ENCODE measurements at places on chromosomes 2 and 18.
A peak's percentile ranks its signal among the peaks of the same experiment; 100 is the strongest.

GRCh38 chr18:39841482-39842365 lies 2113.3 kb upstream of the PIK3C3 start:
- peak; percentile 71 for DNase-seq

- peak; percentile 38 for DNase-seq
These were observed 52.6 kb downstream of the SH2D6 start for GRCh38 chr2:85470850-85471800.

DNA sequence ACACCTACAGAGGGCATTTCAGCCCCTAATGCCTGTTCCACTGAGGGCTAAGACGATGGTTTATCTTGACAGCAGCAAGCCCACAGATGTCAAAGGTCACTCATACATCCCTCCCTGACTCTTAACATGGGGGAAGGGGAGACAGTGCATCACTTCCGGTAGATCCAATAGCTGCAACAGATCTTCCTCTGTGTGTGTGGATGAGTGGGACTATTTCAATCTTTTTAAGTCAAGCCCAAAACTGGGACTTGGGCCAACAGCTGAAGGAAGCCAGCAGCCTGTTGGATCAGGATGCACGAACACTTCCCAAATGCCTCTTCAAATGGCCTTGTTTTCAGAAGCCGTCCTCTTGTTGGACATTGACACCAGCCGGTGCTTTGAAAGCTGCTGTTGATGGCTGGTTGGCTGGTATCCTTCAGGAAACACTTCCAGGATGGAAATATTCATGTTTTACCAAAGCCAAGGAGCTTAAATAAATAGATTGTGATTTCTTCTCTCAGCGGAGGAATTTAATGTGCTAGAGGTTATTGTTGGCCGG lies 59.2 kb downstream of the IL1R2 start:
- DNase-seq, result peak; percentile 90

GRCh38 chr2:197500503-197501131 lies 438 bp downstream of the HSPE1 start:
- no peak for DNase-seq

- DNase-seq, result peak; percentile 66
These were observed 21.4 kb upstream of the RHOB start for GRCh38 chr2:20425371-20425881.

DNA sequence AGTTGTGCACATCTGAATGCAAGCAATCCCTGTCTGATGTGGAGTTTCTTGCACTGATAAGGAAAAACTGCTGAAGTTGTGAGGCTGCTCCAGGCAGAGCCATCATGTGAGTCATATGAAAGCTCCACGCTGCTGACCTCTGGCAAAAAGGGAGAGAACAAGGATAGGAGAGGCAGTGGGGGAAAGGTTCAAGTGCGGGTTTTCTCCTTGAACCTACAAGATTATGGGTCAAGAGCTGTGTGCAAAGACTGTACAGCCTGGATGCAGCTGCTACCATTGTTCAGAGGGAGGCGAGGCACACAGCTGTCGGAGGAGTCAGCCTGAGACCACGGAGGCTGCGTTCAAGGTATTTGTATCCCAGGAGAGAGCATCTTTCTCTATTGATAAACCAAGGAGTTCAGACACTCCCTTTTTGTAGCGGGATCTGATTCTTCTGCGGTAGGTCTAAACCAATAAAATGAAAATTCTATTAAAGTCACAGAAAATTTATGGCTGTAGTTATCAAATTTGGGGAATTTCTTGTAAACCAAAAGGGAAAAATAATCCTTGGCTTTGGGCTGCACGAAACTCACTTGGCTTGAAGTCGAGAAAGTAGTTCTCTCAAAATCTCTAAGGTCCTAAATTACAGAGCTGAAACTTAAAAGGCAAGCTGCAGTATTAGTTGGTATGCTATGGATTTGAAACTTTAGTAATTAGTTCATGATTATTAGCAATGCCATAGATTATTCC lies at the start of gene CDK15:
CDK15 (plus strand) TSS at position 96 of the 729 bp plus-strand sequence; CDS start at position 224, 128 bp downstream.
- DNase-seq, result peak; percentile 68

GRCh38 chr2:191625446-191625845 lies 52.5 kb upstream of the NABP1 start:
- no peak for DNase-seq

DNA sequence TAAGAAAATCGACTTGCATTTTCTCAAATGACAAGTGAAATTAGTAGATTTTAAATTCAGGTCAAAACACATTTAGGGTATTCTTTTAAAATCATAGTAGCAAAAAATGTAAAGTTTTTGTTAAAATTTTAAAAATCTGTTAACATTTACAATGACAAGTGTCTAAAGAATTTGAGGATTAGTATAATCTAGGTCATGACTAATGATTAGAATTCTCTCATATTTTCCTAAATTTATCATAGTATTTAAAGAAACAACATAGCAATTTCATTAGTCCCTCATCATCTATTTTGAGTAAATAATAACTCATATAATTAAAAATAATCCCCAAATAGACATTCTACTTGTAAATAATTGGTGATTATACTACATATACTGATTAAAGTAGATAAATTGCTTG lies 23.6 kb downstream of the THUMPD2 start:
- DNase-seq, result peak; percentile 29

DNA sequence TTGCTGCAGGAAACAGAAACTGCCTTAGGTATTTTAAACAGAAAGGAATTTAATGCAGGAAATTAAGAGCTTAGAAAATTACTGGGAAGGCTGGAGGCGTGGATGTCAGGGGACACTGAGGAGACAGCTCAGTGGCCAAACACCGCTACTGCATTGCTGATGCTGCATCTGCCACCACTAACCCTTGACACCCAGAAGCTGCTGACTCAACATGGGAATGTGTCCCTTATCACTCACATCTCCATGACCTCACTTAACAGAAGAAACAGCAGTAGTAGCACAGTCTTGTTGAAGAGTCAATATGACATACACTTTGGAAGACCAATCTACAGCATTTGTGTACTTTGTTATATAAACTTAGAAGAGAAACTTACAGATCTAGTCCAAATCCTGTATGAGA lies 906.1 kb downstream of the SLC4A3 start:
- DNase-seq, result peak; percentile 72

- DNase-seq, result no peak
These were observed 1308.2 kb upstream of the NRXN1 start for GRCh38 chr2:52340171-52340570.

DNA sequence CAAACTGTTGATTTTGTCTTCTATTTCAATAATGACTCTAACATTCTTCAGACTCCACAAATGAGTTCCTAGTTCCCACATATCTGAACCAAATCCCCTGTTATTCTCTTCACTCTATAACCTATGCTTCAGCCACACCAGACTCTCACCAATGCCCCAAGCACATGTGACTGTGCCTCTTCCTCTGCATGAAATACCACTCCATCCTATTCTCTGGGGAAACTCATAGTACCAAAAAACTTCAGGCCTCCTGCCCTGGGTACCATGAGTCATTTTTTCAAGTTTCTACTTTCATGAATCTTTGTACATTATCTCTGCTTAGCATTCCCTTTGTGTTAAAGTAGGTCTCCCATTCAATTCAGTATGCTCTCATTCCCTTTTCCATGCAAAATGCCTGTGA lies 353.2 kb downstream of the ZEB2 start:
- DNase-seq, result peak; percentile 3

- DNase-seq, result peak; percentile 83
These were observed 112.3 kb upstream of the ZNF521 start for GRCh38 chr18:25464227-25464626.

GRCh38 chr2:238127165-238128060 lies 11.1 kb upstream of the KLHL30 start:
- peak; percentile 79 for DNase-seq

DNA sequence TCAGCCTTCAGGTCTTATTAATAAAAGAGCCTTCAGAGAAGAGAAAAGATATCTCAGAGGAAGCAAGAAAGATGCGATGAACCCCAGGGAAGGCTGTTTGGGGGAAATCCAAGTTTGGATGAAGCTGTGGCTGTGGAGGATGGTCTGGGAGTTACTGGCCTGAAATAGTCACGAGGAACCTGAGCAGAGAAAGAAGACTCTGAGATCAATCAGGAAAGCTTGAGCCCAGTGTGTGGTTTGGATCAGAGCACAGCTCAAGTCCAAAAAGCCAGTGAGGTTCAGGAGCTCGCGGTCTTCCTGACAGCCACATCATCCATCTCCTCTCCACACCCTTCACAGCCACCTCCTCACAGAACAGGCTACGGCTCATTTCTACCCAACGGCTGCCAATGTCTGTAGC lies 87.4 kb upstream of the SERPINE2 start:
- no peak for DNase-seq

DNA sequence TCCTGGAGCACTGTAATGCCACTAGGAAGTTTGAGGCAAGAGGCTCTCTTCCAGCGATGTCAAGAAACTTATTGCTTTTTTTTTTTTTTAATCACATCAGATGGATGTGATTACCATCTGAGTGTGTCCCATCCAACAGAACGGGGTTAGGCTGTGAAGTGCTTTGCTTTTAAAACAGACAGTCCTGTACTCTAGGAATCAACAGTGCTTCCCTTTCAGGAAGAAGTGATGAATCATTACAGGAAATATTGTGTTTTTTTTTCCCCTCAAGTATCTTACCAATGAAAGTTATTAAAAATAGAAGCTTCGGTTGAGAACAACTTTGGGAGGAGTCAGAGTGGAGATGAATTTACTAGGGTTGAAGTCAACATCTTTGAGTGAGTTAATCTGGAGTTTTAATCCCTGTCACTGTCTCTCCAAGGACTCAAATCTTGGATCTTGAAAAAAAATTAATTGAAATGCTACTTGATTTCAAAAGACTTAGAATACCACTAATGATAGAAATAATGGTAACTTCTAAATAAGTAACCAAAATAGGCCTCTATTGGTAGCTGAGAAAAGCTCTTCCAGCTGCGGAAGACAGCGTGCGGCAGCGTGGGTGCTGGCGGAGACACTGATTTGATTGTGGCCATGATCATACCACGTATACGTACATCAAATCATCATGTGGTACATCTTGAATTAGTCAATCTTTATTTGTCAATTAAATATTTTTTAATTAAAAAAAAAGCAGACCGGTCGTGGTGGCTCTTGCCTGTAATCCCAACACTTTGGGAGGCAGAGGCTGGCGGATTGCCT lies 45.5 kb downstream of the GATA6 start:
- DNase-seq, result peak; percentile 41

DNA sequence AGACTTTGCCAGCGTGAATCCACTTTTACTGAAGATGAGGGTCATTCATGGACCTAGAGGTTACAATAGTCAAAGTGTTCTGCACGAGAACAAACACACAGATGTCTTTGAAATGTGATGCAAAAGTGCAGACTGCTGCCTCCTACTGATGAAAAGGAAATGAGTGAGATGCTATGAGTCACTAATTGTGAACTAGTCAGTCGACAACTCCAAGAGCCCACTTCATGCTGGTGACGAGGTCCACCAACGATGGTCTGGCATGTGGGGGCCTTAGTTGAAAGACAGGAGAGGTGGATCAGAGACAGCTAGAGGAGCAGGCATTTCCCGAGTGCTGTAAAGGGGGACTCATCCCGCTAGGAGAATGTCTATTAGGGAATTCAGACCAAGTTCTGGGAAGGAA lies 17.1 kb upstream of the ZNF236 start:
- DNase-seq, result peak; percentile 35

- no peak for DNase-seq
These were observed 104.5 kb downstream of the GPD2 start for GRCh38 chr2:156540706-156541105.

GRCh38 chr18:25675123-25675850 lies 323.3 kb upstream of the ZNF521 start:
- DNase-seq, result no peak

- peak; percentile 98 for DNase-seq
These were observed 154.0 kb downstream of the SATB2 start for GRCh38 chr2:199303728-199304177.

DNA sequence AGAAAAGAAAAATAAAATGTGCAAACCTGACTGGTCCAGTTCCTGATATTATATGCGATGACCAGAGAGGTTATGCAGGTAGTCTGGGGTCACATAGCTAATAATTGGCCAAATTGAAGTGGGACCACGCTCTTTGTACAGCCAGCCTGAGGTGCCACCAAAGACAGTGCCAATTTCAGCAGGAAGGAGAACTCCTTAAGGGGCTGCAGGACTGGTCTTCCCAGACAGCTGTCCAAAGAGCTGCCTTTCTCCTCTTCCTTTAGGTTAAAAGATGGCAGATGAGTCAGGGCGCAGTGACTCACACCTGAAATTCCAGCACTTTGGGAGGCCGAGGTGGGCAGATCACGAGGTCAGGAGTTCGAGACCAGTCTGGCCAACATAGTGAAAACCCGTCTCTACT lies 95.5 kb downstream of the ACKR3 start:
- peak; percentile 44 for DNase-seq

Data from fibroblast of skin of right biceps (primary cell).